Activated CD4-positive, alpha-beta memory T cell treated with anti-CD3 and anti-CD28 coated beads, Interleukin-2, amount 10 ng/mL, durations not matched to agents 7 days and 5 days (primary cell): ENCODE measurements at places on chromosomes 5 and 9. TPM values are rescaled to one million over a fixed set of nuclear protein-coding genes. Genes with fewer than 3 reads are reported as not detected.
A peak's percentile ranks its signal among the peaks of the same experiment; 100 is the strongest.

DNA sequence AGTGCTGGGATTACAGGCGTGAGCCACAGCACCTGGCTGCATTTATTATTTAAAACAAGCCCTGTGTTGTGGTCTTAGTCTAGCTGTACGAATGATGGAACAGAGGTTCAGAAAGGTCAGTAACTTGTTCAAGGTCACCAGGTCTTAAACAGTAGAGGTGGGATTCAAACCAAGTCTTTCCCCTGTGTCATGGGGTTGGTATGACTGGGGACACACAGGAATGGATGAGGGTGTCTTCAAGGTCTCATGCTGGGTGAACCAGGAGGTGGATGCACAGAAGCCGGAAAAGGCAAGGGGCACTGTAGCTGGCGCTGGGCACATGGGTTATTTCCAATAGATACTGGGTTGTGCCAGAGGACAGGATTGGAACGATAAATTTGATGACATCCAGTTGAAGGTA lies 32.2 kb upstream of the TJP2 start:
- H3K36me3 ChIP-seq, result no peaks in the 10 kb centered on the region
- peaks cover 2% of the 10 kb centered on the region for H3K27me3 ChIP-seq
- no peaks in the 10 kb centered on the region for H3K4me1 ChIP-seq
- no peak overlapping the region for H3K4me3 ChIP-seq

- no peaks in the 10 kb centered on the region for H3K36me3 ChIP-seq
- H3K4me3 ChIP-seq, result no peak overlapping the region
- H3K27ac ChIP-seq, result no peak overlapping the region
- H3K27me3 ChIP-seq, result peaks cover 49% of the 10 kb centered on the region
- no peak for DNase-seq
Observed at GRCh38 chr9:22198681-22199080, 189.6 kb upstream of the CDKN2B start.

DNA sequence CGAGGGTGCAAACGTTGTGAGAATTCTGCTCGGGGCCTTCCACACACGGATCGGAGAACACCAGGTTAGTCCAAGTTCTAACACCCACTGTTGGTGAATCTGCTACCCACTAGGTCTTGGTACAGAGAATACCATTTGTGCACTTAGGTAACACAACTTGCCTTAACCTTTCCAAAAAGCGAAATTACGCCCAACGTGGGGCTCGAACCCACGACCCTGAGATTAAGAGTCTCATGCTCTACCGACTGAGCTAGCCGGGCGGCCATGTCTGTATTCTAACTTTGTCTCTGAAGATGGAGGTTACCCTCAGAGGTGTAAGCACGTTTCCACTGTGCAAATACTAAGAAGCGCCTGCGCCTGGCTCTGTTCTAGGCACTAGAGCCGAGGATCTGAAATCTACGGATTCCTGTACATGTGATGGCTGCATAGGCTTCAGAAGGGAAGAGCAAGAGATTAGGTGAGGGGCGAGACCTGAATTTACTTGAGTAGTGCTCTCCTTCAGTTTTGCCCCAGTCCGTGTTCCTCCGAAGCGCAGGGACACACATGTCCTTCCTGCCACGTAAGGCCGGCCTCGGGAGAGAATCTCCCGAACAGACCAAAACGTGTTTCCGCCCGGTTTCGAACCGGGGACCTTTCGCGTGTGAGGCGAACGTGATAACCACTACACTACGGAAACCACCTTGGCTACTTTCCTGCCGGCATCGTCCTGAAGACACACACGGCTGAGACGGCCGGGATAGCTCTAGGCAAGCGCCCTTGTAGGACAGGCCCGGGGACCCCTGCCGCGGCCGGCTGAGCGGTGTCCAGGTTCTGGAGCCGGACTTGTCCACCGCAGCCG lies 1.1 kb upstream of the TRIM41 start:
- H3K36me3 ChIP-seq, result peaks cover 23% of the 10 kb centered on the region
- H3K27me3 ChIP-seq, result peaks cover 4% of the 10 kb centered on the region
- H3K27ac ChIP-seq, result peak overlapping the region; percentile 100

DNA sequence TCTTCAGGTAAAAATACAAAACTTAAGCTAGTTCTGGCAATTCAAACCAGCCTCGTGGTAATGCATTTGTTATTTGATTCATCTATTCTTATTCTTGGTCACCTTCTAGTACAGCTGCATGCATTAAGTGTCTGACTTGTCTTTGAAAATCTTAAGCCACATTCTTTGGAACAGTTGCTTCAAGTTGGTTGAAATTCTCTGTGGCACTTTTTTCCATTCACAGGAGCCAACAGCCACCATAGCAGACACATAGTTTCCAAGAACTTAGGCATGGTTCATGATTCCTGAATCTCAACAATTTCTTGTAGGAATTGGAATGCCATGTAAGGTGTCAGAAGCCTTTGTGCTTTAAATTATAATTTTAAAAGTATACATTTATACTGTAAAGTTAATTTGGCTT lies 47.4 kb upstream of the MEF2C start:
- no peaks in the 10 kb centered on the region for H3K36me3 ChIP-seq
- H3K4me3 ChIP-seq, result no peak overlapping the region
- no peaks in the 10 kb centered on the region for H3K27me3 ChIP-seq

- no peaks in the 10 kb centered on the region for H3K4me1 ChIP-seq
- H3K4me3 ChIP-seq, result no peak overlapping the region
- DNase-seq, result no peak
- no peaks in the 10 kb centered on the region for H3K36me3 ChIP-seq
Observed at GRCh38 chr9:71364186-71364955, 242.9 kb upstream of the TRPM3 start.

DNA sequence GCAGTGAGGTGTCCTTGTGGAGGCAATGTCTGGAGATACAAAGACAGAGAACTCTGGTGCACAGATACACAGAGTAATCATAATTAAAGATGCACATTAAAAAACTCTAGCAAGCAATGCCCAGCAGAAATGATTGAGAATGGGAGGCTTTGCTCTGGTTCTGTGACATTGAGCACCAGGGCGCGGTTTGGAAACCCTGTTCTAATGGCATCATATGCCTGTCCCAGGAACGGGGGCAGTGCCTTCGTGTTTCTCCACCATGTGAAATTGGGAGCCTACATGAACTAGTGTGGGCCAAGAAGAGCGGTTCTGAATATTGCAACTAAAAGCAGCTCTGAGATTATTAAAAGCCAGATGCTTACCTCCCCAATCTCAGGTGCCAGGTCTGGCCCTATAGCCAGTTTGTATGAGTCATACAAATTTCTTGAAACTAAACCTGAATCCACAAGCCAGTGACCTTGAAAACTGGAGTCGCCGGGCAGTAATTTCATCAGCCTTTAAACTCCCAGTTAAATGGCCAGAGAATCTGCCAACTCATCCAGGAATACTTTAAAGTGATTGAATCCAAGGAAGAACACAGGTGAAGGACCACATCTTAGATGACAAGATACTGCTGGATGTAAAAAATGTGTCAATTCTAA lies 22.2 kb upstream of the CTSL start:
- H3K27me3 ChIP-seq, result peaks cover 24% of the 10 kb centered on the region
- no peak for DNase-seq
- no peaks in the 10 kb centered on the region for H3K36me3 ChIP-seq
- no peak overlapping the region for H3K27ac ChIP-seq
- H3K4me1 ChIP-seq, result peaks cover 14% of the 10 kb centered on the region

DNA sequence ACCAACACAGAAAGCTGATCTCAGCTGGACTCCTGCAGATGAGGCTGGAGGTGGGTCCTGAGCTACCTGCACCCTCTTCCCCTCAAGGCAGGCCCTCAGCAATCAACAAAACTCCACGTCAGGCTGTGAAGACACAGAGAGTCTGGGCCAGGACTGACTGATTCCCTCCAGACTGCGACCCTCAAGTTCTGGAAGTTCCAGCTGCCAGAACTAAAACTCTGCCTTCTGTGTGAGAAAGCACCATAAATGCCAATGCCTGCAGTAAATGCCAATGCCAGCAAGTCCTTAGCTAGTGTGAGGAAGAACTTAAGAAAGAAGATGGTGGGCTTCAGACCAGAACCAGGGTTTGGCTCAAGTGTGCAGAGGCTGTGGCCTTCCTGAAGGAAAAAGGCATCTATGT lies 42.5 kb upstream of the GABBR2 start:
- no peak overlapping the region for H3K4me3 ChIP-seq
- H3K27me3 ChIP-seq, result no peaks in the 10 kb centered on the region
- no peak overlapping the region for H3K27ac ChIP-seq
- DNase-seq, result no peak
- H3K36me3 ChIP-seq, result no peaks in the 10 kb centered on the region
- H3K4me1 ChIP-seq, result no peaks in the 10 kb centered on the region

GRCh38 chr9:16987026-16987425 lies 116.6 kb upstream of the BNC2 start:
- H3K4me1 ChIP-seq, result no peaks in the 10 kb centered on the region
- H3K27me3 ChIP-seq, result no peaks in the 10 kb centered on the region
- H3K4me3 ChIP-seq, result no peak overlapping the region

DNA sequence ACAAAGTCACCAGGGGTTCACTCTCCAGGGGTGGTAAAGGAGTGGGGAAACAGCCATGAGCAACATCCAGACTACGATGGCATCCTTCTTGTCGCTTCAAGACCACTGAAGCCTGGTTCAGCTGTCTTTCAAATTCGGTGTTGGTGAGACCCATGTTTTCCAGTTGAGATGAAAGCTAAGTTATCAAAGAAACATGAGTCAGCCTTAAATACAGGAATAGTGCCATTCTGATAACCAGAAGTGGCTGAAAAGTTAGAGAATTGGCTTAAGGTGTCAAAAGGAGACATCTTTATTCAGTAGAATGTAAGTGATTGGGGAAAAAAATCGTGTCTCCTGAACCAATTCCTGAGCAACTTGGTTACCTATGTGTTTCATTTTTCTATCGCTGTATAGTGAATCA lies 7.0 kb upstream of the CARD19 start:
- H3K4me1 ChIP-seq, result peaks cover 54% of the 10 kb centered on the region
- no peak overlapping the region for H3K4me3 ChIP-seq
- peaks cover 74% of the 10 kb centered on the region for H3K36me3 ChIP-seq
- no peaks in the 10 kb centered on the region for H3K27me3 ChIP-seq
- H3K27ac ChIP-seq, result no peak overlapping the region
- no peak for DNase-seq

DNA sequence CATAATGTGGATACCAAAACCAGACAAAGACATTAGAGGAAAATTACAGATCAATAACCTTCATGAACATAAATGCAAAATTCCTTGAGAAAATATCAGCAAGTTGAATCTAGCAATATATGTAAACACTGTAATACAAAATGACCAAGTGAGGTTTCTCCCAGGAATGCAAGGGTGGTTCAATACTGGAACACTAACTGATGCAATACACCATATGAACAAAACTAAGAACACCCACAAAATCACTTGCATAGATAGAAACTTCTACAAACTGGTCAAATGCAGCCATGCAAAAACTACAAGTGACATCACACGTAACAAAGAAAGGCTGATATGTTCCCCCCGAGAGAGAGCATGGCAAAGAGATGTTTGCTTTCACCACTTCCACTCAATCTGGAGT lies 55.6 kb downstream of the NACC2 start:
- DNase-seq, result no peak
- H3K27me3 ChIP-seq, result no peaks in the 10 kb centered on the region
- H3K4me1 ChIP-seq, result no peaks in the 10 kb centered on the region
- H3K36me3 ChIP-seq, result peaks cover 18% of the 10 kb centered on the region

DNA sequence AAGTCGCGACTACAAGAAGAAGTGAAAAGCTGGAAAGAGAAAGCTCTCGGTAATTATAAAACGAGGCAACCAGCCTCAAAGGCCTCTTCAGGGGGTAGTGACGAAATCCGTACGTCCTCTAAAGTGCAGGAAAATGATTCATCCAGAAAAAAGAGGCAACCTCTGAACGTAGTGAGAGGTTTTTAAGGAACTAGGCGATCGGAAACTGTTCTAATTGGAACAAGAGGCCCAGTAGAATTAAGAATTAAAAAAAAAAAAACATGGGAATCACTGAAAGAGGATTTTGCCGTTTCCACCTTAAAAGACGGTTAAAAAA lies 1.0 kb downstream of the CSNK1A1 start:
- H3K27me3 ChIP-seq, result no peaks in the 10 kb centered on the region
- H3K27ac ChIP-seq, result peak overlapping the region; percentile 95
- no peak for DNase-seq
- H3K36me3 ChIP-seq, result peaks cover 58% of the 10 kb centered on the region
- peaks cover 43% of the 10 kb centered on the region for H3K4me1 ChIP-seq

- DNase-seq, result no peak
- H3K4me1 ChIP-seq, result peaks cover 29% of the 10 kb centered on the region
- no peaks in the 10 kb centered on the region for H3K27me3 ChIP-seq
- no peak overlapping the region for H3K27ac ChIP-seq
- H3K4me3 ChIP-seq, result no peak overlapping the region
Observed at GRCh38 chr9:111924281-111924680, 27.7 kb downstream of the UGCG start.

- H3K36me3 ChIP-seq, result no peaks in the 10 kb centered on the region
- no peak overlapping the region for H3K4me3 ChIP-seq
- peaks cover 5% of the 10 kb centered on the region for H3K27me3 ChIP-seq
Observed at GRCh38 chr9:97059626-97060025, 20.7 kb upstream of the CTSV start.

GRCh38 chr5:80759866-80760577 lies 105.2 kb upstream of the DHFR start:
- peaks cover 67% of the 10 kb centered on the region for H3K4me1 ChIP-seq
- H3K4me3 ChIP-seq, result peak overlapping the region; percentile 6
- DNase-seq, result peak; percentile 24
- peaks cover 48% of the 10 kb centered on the region for H3K36me3 ChIP-seq

- no peak for DNase-seq
- no peaks in the 10 kb centered on the region for H3K36me3 ChIP-seq
- no peaks in the 10 kb centered on the region for H3K4me1 ChIP-seq
- H3K27ac ChIP-seq, result no peak overlapping the region
Observed at GRCh38 chr5:146832985-146833732, 45.4 kb downstream of the PPP2R2B start.

- H3K4me3 ChIP-seq, result no peak overlapping the region
- no peak overlapping the region for H3K27ac ChIP-seq
Observed at GRCh38 chr9:13457795-13458194, 178.3 kb upstream of the MPDZ start.

- H3K27ac ChIP-seq, result no peak overlapping the region
- no peaks in the 10 kb centered on the region for H3K36me3 ChIP-seq
- peaks cover 7% of the 10 kb centered on the region for H3K4me1 ChIP-seq
Observed at GRCh38 chr9:105415662-105415980, 32.2 kb upstream of the FSD1L start.

GRCh38 chr5:142828797-142829535 lies 58.8 kb downstream of the ARHGAP26 start:
- no peak overlapping the region for H3K27ac ChIP-seq
- no peaks in the 10 kb centered on the region for H3K36me3 ChIP-seq
- no peaks in the 10 kb centered on the region for H3K27me3 ChIP-seq
- no peak for DNase-seq
- H3K4me1 ChIP-seq, result peaks cover 50% of the 10 kb centered on the region

The C5orf58 gene
- total RNA-seq, result not detected

The SLC36A1 gene
- 6.4 TPM for total RNA-seq

The CDH10 gene
- total RNA-seq, result not detected

The FOXD4L6 gene
- not detected for total RNA-seq

The CCL27 gene
- not detected for total RNA-seq

The CYLC2 gene
- not detected for total RNA-seq

The CDX1 gene
- not detected for total RNA-seq

The SLC36A3 gene
- not detected for total RNA-seq

The SHOC1 gene
- not detected for total RNA-seq

The GALT gene
- 95.6 TPM for total RNA-seq

The BTNL9 gene
- total RNA-seq, result not detected

The TNFSF15 gene
- 0.03 TPM for total RNA-seq

The PCDHGC4 gene
- not detected for total RNA-seq

The LCN10 gene
- total RNA-seq, result not detected

The BARX1 gene
- 0.20 TPM for total RNA-seq
